Cardiac septum (tissue), 1 donor: ENCODE measurements at places on chromosomes 13 and 19.

GRCh38 chr13:83730674-83731073 is 151.6 kb downstream of the SLITRK1 start:
- DNase-seq: no peak

DNA sequence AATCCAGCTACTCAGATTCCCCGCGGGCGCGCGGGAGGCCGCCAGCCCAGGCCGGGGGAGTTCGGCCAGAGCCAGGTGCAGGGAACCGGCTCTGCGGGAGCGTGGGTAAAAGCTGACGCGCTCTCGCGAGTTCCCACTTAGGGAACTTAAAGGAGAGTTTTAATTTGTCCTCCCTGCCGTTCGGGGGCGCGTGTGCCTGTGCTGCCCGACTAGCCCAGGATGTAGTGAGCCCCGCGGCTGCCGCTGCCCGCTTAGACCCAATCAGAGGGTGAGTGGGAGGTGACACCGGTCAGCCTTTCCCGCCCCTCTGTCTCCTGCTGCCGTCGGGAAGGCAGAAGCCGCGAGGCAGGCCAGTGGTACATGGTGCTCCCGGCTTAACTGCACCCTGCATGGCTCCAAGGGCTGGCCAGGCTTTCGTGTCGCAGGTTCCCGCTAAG is 36.0 kb upstream of the NEK3 start:
- DNase-seq: peak; percentile 86

- no peak for DNase-seq
Measured at GRCh38 chr19:49863935-49864320, 3.4 kb downstream of the PNKP start.

GRCh38 chr13:98792785-98793495 is 40.5 kb upstream of the SLC15A1 start:
- DNase-seq: no peak

DNA sequence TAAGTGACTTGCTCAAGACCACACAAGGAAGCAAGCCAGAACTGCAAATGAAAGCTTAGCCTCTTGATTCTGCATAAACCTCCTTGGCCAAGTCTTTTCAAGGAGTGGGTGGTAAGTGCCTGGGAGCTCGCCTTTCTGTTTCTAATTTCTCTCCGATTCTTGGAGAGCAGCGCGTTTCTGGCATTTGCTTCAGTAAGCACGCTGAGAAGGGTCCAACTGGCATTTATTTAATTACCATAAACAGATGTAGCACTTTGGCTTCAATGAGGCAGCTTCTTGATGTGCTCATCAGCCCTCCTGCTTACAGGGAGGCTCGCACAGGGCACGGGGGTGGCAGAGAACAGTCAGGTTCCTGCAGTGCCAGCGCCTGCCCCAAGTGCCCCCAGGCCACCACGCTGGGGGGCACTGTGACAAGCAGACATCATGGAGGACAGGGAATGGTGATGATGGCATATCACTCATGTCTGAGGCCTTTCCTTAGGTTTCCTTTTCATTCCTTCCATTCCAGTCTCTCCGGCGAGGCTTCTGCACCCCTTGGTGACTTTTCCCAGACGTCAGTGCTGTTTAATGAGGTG is 13.3 kb downstream of the SIAH3 start:
- DNase-seq: no peak

GRCh38 chr13:100751826-100752225 is 77.2 kb upstream of the TMTC4 start:
- DNase-seq: no peak

DNA sequence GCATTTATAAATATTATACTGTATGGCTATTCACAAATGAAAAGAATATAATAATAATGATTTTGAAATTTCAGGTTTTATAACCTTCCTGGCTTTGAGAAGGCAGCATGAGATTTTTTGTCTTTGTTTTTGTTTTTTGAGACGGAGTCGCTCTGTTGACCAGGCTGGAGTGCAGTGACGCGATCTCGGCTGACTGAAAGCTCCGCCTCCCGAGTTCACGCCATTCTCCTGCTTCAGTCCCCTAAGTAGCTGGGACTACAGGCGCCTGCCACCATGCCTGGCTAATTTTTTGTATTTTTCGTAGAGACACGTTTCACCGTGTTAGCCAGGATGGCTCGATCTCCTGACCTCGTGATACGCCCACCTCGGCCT is 64.1 kb downstream of the ZNF429 start:
- no peak for DNase-seq

DNA sequence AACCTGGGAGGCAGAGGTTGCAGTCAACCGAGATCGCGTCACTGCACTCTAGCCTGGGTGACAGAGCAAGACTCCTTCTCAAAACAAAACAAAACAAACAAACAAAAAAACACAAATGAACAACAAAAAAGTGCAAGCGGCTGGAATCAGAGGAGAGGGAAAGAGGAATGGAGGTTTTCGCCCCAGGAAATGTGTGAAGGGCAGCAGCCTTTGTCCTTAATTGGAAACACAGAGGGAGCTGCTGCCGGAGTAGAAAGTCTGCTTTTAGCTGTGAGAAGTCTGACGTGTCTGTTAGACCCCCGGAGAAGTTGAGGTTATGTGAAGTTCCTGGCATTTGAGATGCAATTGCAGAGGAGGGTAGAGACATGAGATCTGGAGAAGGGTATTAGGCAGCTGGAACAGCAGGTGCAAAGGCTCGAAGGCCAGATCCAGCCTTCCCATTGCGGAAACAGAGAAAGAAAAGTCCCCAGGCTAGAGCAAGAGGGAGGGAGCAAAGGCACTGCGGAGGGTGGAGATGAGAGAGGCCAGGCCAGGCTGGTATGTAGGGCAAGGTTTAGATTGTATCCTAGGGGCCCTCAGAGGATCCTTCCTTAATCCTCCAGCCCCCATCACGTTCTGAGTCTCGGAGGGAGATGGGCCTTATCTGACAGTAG is 473 bp downstream of the TMIGD2 start:
- no peak for DNase-seq

DNA sequence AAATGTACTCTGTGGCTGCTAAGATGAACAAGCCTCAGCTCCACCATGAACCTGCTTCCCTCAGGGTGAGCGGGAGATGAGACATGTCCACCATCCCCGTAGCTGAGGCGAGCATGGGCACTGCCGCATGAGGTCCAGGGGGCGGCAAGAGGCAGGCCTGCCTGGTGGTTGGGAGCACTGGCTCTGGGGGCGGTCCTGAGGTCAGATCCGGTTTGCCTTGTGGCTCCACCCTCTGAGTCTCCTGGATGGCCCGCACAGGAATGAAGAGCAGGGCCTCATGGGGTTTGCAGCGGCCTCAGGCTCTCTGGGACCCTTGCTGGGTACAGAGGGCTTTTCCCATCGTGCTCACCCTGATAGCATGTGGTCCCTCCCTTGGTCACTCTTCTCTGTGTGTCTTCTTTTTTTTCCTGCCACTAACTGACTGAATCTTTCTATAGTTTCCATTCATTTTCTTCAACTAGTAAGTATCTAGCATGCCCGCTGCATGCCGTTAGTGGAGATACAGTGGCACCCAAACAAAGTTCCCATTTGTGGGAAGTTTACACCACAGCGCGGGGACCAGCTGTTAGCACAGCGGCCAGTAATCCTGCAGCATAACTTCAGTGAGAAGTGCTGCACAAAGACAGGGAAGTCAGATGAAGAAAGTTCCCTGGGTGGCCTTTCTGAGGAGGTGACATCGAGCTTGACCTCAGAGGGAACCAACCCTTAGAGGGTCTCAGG is 37.3 kb downstream of the CAPN12 start:
- no peak for DNase-seq

DNA sequence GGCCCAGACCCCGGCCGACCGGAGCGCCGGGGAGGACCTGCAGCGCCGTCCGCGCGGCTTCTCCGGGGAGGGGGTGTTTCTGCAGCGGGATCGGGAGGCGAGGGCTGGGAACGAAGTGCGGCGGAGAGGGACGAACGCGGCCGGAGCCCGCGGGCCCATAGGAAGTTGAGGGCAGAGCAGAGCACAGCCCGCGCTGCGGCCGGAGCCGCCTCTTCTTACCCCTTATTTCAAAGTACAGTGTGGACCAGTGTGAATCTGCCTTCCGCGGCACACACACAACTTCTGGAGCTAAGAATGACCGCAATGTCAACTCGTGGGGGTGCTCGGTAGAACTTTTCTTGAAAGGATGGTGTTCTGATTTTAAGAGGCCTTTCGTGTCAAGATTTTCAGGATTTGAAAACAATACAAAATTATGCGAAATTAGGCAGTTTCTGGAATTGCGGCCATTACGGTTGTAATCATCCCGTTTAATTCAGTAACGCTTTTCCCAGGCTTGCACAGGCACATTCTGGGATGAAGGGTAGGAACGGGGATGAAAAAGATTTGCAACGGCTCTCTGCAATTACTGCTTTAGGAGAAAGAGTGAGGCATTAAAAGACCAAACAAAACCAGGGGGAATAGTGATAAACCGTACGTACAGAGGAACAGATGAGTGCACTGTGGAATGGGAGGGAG is 821 bp downstream of the TDRD3 start:
- peak; percentile 82 for DNase-seq

GRCh38 chr13:50766013-50766412 is 77.5 kb downstream of the DLEU7 start:
- no peak for DNase-seq

- DNase-seq: no peak
Measured at GRCh38 chr13:106597186-106597585, 29.2 kb upstream of the ARGLU1 start.

DNA sequence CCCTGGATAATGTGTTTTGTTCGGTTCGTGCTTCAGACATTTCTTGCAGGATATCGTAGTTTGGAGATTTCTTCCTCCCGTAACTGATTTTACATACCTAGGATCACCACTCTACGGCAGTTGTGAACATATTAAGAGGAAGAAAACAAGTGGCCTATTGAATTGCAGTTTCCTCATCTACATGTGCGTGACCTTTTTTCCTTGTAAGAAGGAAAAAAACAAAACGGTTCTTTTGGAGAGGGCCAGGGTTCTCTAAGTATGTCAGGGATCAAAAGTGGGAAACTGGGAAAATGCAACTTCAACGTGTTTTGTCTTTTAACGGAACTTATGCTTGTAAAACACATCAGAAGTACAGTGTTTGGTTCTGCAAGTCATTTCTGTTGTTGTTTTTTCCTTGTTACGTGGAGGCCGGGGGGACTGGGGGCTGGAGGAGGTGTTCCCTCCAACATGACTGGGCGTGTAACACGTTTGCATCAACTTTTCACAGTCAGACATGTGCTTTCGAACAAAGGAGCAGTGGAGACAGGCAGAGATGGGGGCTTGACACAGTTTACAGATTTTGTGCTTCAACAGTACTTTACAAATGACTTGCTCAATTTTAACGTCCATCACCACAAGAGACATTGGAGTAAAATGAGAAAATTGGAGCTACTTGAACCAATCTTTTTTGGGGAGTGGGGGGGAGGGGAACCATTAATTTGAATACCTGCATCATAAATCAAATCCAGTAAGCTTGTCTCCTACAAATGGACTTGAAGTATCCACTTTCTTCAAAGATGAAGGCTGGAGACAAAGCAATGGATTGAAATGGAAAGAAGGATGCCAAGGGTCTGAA is 3.8 kb downstream of the ZC3H4 start:
- DNase-seq: no peak

DNA sequence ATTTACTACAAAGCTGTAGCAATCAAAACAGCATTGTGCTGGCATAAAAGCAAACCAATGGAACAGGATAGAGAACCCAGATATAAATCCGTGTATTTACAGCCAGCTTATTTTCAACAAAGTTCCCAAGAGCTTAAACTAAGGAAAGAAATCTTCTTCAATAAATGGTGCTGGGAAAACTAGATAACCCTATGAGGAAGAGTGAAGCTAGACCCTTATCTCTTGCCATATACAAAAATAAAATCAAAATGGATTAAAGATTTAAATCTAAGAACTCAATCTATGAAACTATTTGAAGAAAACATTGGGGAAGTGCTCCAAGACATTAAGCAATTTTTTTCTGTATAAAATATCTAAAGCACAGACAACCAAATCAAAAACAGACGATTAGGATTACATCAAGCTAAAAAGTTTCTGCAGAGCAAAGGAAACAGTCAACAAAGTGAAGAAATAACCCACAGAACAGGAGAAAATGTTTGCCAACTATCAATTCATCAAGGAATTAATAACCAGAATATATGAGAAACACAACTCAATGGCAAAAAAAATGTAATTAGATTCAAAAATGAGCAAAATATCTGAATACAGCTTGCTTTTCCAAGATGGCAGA is 480.7 kb downstream of the LMO7 start:
- DNase-seq: no peak

DNA sequence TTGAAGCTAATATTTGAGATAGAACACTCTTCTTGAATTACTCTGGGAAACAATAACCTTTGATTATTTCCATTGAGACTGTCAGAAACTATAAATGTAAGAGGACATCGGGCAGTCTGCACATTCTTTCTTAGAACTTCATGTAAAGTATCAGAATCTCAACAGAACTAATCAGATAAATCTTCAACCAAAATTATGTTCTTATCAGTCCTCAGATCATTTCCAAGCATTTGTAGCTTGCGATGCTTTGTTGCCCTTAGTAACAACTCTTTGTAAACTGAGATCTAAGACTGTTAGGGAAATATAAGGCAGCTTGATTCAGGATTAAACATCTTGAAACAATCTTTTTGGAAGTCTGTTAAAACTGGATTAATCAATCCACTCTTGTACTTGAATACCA is 70.3 kb downstream of the FNDC3A start:
- DNase-seq: no peak

DNA sequence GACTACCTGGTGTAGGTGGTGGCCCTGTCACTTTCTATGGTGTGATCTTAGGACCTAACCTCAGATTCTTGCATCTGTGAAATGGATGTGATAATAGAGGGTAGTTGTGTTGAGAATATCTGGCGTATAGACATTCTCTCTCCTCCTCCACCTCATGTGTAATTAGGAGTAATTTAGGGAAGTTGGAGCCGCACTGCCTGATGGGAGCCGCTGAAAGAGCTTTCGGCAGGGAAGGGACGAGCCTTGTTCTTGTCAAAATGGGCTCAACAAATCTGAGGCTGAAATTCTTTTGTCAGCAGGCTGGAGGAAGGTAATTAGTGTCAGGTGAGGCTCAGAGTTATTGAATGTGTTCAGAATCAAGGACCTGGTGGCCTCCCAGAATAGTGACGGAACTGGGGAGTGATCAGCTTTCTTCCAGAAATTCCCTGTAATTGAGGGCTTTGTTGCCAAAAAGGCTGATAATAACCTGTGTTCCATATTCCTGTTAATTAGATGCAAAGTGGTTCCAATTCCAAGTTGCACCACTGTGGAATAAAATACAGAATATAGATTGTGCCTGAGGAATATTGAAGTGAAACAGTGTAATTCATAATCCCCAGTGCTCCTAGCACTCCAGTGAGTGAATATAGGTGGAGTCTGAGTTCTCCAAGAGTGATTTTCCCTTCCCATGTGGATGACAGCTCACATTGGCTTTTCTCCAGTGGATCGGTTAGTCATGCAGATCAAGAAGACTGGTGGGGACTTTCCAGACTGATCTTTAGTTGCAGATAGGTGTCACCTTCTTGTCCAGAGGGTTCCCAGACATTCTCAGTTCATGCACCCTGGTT is 47.5 kb downstream of the SPATA13 start:
- no peak for DNase-seq
